ENCODE measurements at places on chromosomes 11 and 22. TPM values are rescaled to one million over a fixed set of nuclear protein-coding genes. Genes with fewer than 3 reads are reported as not detected.

RFPL2 gene
- 0.18 TPM for total RNA-seq

GAS2 gene
- total RNA-seq: 13.0 TPM

CCDC81 gene
- 2.6 TPM for total RNA-seq

OR10D3 gene
- not detected for total RNA-seq

IGF2 gene
- total RNA-seq: 562 TPM

KDM2A gene
- total RNA-seq: 70.5 TPM

TRIM29 gene
- total RNA-seq: 3.0 TPM

ATG2A gene
- total RNA-seq: 31.4 TPM

RAB38 gene
- total RNA-seq: 24.8 TPM

DEUP1 gene
- total RNA-seq: 0.29 TPM

OR8D1 gene
- not detected for total RNA-seq

OTOG gene
- total RNA-seq: 0.23 TPM

EMID1 gene
- 58.3 TPM for total RNA-seq

TRPM5 gene
- 1.1 TPM for total RNA-seq

CDC42EP2 gene
- 15.7 TPM for total RNA-seq

CHADL gene
- 5.1 TPM for total RNA-seq

OR4D5 gene
- total RNA-seq: not detected

ANGPTL5 gene
- total RNA-seq: not detected

ART5 gene
- total RNA-seq: 1.8 TPM

RAC2 gene
- total RNA-seq: 12.7 TPM

EHF gene
- total RNA-seq: 34.0 TPM

SHANK3 gene
- total RNA-seq: 23.5 TPM

A4GALT gene
- total RNA-seq: 22.6 TPM

TOP3B gene
- total RNA-seq: 39.1 TPM

SCGB1A1 gene
- not detected for total RNA-seq

CRYBB1 gene
- total RNA-seq: 0.70 TPM

SLC35F2 gene
- 12.1 TPM for total RNA-seq

CCDC87 gene
- total RNA-seq: 0.23 TPM

TH gene
- 1.3 TPM for total RNA-seq

OR8A1 gene
- not detected for total RNA-seq

SPATA19 gene
- not detected for total RNA-seq
